ENCODE measurements at places on chromosomes 4 and X.

DNA sequence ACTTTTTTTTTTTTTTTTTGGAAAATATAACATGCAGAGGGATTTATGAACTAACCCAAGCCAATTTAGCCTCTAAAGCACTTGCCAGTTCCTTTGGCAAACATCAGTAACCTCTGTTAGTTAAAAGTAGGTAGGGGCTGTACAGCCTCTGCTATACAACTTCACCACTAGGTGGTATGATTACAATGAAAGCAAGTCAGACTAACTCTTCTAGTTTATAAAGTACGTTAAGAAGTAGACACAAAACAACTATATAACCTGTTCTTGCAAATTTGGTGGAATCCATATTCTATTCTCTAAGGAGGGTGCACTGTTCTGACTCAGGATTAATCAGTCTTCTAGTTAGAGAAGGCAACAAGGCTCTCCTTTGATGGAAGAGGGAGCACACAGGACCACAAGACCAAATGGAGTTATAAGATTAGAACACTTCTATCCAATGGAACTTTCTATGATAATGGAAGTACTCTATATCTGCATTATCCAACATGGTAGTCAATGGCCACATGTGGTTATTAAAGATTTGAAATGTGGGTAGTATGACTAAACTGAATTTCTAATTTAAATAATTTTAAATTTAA, 12.8 kb downstream of the AIMP1 start:
- DNase-seq: no peak

DNA sequence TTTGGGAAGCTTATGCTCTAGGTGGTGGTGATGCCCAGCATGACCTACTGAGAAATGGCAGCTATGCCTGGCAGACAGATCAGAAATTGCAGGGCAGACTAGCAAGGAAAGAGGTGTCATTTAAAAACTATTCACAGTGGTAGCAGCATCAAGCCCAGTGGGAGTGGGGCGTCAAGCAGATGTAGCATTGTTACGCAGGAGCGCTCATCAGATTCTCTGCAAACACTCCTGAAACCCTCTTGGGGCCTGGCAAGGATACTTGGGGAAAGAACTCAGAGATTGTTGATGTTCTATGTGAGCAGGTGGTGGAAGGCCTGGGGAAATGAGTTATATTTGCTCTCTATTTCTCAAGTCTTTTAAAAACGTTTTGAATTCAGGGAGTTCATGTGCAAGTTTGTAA, 437.6 kb downstream of the RAPGEF2 start:
- DNase-seq: no peak

DNA sequence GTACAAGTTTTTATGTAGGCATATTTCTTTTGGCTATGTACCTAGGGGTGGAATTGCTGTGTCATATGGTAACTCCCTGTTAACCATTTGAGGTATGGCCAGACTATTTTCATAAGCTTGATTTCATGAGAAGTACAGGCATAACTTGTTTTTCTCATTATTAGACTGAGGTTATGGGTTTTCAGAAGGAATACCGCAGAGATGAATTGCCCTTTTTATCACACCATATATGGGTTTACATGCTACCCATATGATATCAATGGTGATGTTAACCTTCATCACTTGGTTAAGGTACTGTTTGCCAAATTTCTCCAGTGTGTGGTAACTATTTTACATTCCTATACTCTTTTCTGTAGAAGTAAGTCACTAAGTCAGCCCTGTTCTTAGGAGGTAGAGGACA, 23.5 kb downstream of the RAB40A start:
- no peak for DNase-seq

DNA sequence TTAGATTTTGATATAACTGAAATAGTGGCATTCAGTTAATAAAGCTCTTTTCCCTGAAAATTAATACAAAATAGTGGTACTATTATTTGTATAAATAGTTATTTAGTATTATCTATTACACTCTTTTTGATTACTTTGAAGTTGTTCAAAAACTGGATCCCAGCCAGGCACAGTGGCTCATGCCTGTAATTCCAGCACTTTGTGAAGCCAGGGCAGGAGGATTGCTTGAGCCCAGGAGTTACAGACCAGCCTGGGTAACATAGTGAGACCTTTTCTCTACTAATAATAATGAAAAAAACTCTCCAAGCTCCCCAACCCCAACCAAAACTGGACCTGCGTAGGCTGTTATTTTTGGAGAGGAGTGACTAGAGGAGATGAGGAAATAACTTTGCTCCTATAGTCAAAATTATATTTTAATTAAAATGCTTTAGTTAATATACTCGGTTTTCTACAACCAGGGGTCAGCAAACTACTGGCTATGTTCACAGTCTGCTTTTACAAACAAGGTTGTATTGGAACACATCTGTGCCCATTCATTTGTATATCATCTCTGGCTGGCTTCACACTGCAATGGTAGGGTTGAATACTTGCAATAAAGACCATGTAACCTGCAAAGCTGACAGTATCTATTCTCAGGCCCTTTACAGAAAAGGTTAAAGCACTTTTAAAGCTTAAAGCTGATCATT, 27.6 kb downstream of the GUCY1A1 start:
- DNase-seq: no peak

DNA sequence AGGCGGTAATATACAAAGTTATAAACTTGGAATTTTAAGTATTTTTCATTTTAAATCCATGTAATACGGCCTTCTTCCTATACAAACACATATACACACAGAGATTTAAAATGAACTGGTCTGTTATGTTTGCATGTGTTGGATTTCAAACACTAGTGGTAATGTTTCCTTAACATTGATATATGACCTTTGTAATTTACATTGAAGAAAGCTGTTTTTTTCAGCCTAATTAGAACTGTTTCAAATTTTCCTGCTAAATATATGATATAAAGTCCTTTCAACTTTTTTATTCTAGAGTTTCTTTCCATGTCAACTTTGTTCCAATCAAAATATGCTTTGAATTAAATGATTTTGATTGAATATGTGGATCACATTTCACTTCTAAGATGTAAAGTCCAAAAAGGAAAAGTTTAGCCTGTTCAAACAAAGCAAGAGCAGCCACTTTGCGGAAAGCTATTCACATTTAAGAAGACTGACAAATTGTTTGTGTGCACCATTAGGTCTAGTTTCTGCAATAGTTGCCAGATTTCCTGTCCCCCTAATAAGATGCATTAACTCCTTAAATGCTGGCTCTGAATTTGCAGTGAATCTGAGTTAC, 226.0 kb upstream of the MAB21L2 start:
- DNase-seq: no peak

- no peak for DNase-seq
Measured at GRCh38 chr4:76430519-76431388, 4.3 kb upstream of the SHROOM3 start.

DNA sequence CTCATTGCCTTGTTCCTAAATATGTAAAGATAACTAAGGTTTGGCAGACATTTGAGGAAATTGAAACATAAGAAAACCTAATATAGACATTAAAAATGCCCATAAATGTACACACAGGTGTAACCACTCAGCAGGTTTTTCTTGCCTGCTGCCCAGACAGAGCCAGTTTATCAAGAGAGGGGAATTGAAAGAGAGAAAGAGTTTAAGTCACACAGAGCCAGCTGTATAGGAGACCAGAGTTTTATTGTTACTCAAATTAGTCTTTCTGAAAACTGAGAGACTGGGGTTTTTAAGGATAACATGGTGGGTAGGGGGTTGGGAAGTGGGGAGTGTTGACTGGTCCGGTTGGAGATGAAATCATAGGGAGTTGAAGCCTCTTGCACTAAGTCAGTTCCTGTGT, 119.0 kb downstream of the CFAP299 start:
- DNase-seq: no peak

DNA sequence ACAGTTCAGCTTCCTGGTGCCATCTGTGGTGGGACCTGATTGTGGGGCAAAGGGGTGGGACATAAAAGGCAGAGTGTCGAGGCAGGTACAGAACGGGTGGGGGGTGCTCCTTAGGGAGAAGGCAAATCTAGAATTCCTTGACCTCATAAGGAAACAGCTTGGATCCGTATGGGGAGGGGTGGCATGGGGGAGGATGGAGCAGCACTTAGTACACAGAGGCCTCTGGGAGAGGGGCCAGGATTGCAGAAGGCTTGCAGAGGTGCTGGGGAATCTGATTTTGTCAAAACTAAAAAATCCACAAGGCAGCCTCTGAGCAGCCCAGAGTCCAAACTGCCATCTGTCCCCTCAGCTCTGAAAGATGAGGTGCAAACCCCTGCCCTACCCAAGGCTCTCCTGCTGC, 2.3 kb upstream of the EMD start:
- no peak for DNase-seq
